ENCODE measurements at places on chromosomes 1 and 21. TPM values are rescaled to one million over a fixed set of nuclear protein-coding genes. Genes with fewer than 3 reads are reported as not detected.
A peak's percentile ranks its signal among the peaks of the same experiment; 100 is the strongest.

GRCh38 chr1:203692565-203693470 lies 66.2 kb downstream of the ATP2B4 start:
- H3K27me3 ChIP-seq, result no peaks in the 10 kb centered on the region
- H3K4me3 ChIP-seq, result no peak overlapping the region
- no peak for DNase-seq
- no peaks in the 10 kb centered on the region for H3K36me3 ChIP-seq
- H3K27ac ChIP-seq, result 0 out of 2 replicates have a peak overlapping the region, but pooled peaks have one; percentile 42
- H3K4me1 ChIP-seq, result peaks cover 22% of the 10 kb centered on the region

DNA sequence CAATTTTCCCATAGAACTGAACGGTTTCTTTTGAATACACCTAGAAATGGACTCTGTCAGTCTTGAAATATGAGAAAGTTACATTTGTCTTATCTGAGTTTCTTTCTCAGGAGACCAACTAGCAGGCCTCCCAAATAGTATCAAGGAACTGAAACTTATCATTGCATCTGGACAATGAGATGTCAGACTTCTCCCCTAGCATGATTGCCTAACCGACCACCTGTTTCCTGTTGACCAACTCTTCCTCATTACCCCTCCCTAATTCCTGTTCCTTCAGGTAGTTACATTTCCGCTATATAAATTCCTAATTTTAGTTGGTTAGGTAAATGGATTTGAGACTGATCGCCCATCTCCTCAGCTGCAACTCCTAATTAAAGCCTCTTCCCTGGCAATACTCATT lies 1587.3 kb downstream of the NCAM2 start:
- H3K36me3 ChIP-seq, result no peaks in the 10 kb centered on the region
- no peak overlapping the region for H3K4me3 ChIP-seq
- no peak for DNase-seq

DNA sequence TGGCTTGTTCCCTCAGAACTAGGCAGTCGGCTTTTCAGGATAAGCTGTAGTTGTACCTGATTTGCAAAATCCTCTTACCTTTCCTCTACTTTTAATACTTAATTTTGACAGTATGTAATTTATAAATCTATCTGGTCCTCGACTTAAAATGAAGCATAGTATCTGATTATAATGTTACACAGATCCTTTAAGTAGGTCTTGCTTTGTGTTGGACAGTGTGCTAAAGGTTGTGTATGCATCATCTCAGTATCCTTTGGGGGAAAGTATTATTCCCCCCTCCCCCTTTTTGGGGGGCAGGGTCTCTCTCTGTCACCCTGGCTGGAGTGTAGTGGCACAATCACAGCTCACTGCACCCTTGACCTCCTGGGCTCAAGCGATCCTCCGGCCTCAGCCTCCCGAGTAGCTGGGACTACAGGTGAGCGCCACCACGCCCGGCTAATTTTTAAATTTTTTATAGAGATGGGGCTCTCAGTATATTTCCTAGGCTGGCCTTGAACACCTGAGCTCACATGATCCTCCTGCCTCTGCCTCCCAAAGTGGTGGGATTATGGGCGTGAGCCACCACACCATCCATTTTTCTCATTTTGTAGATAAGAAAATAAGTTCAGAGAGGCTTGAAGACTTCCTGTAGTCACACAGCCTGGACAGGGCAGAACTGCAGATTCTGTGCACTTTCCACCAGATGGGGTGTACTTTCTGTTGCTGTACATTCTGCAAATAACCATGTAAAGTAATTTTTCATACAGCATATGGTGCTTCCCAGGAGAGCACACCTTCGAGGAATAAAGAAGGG lies 791 bp upstream of the STX6 start:
- H3K4me3 ChIP-seq, result peak overlapping the region; percentile 96
- H3K27ac ChIP-seq, result no peak overlapping the region
- peaks cover 24% of the 10 kb centered on the region for H3K4me1 ChIP-seq
- peaks cover 9% of the 10 kb centered on the region for H3K27me3 ChIP-seq
- peaks cover 2% of the 10 kb centered on the region for H3K36me3 ChIP-seq

DNA sequence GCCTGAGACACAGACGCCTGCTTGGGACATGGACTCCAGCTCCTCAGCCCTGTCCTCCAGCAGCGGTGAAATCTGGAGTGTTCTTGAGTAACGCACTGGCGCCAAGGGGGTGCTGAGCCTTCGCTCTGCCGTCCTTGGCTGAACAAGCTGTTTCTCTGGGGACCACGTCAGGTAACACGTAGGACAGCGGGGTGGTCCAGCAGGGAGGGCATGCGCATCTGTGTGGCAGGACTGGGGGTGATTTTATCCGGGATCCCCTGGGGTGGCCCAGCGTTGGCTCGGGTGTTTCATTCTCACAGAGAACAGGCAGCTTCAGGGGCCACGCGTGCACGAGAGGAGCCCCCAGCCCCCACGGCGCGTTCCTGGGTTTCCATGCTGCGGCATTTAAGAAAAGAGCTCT lies 61.2 kb downstream of the AGPAT3 start:
- H3K27me3 ChIP-seq, result no peaks in the 10 kb centered on the region
- no peak overlapping the region for H3K4me3 ChIP-seq
- peaks cover 17% of the 10 kb centered on the region for H3K4me1 ChIP-seq
- peak overlapping the region; percentile 45 for H3K27ac ChIP-seq
- no peaks in the 10 kb centered on the region for H3K36me3 ChIP-seq

- H3K4me3 ChIP-seq, result no peak overlapping the region
- H3K27ac ChIP-seq, result no peak overlapping the region
- no peaks in the 10 kb centered on the region for H3K4me1 ChIP-seq
- H3K36me3 ChIP-seq, result no peaks in the 10 kb centered on the region
- no peak for DNase-seq
These were observed 13.4 kb downstream of the CFAP74 start for GRCh38 chr1:1990222-1990621.

GRCh38 chr1:68128820-68129219 lies 78.4 kb upstream of the DIRAS3 start:
- H3K4me1 ChIP-seq, result peaks cover 17% of the 10 kb centered on the region
- no peaks in the 10 kb centered on the region for H3K27me3 ChIP-seq
- no peaks in the 10 kb centered on the region for H3K36me3 ChIP-seq
- H3K27ac ChIP-seq, result no peak overlapping the region
- H3K4me3 ChIP-seq, result no peak overlapping the region

GRCh38 chr1:176199707-176200106 lies 7.4 kb downstream of the COP1 start:
- H3K4me1 ChIP-seq, result peaks cover 19% of the 10 kb centered on the region
- no peak for DNase-seq
- no peak overlapping the region for H3K4me3 ChIP-seq
- no peaks in the 10 kb centered on the region for H3K36me3 ChIP-seq
- H3K27ac ChIP-seq, result no peak overlapping the region

DNA sequence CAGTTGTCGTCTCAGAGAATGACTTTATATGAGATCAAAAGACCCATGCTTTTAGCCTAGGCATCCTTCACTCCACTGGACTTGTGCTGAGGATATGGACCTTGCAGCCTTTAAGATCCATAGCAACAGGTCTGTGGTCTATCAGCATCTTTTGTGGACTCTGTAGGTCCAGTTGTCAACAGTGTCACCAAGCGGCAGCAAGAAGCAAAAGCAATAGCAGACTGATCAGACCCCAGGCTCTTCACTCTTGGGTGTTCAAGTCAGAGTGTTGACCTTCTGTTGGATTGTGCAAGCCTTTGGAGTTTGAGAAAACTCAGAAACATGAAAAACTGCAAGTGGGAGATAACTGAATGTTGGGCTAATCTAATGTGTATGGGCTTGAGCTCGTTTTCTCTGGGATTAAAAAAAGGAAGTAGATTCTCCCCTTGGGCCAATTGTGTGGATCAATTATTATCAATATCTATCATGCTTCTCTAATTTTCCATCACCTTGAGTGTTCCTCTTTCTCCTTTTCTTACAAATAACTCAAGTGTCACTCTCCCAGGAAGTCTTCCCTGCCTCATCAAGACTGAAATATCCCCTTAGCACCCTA lies 144.2 kb downstream of the LYPLAL1 start:
- peaks cover 3% of the 10 kb centered on the region for H3K4me1 ChIP-seq
- DNase-seq, result peak; percentile 22
- no peaks in the 10 kb centered on the region for H3K36me3 ChIP-seq
- no peaks in the 10 kb centered on the region for H3K27me3 ChIP-seq
- no peak overlapping the region for H3K27ac ChIP-seq
- no peak overlapping the region for H3K4me3 ChIP-seq

GRCh38 chr1:68174738-68175113 lies 57.6 kb downstream of the WLS start:
- H3K27me3 ChIP-seq, result no peaks in the 10 kb centered on the region
- H3K36me3 ChIP-seq, result no peaks in the 10 kb centered on the region
- peaks cover 11% of the 10 kb centered on the region for H3K4me1 ChIP-seq
- H3K27ac ChIP-seq, result no peak overlapping the region
- DNase-seq, result no peak
- no peak overlapping the region for H3K4me3 ChIP-seq

- no peak overlapping the region for H3K27ac ChIP-seq
- H3K36me3 ChIP-seq, result peaks cover 8% of the 10 kb centered on the region
- DNase-seq, result no peak
- peaks cover 24% of the 10 kb centered on the region for H3K4me1 ChIP-seq
- H3K27me3 ChIP-seq, result no peaks in the 10 kb centered on the region
These were observed 61.3 kb upstream of the CACYBP start for GRCh38 chr1:174938281-174939007.

- H3K4me1 ChIP-seq, result peaks cover 27% of the 10 kb centered on the region
- peaks cover 35% of the 10 kb centered on the region for H3K27me3 ChIP-seq
- no peaks in the 10 kb centered on the region for H3K36me3 ChIP-seq
- H3K27ac ChIP-seq, result peak overlapping the region; percentile 67
- H3K4me3 ChIP-seq, result peak overlapping the region; percentile 84
- DNase-seq, result peak; percentile 79
These were observed 569 bp upstream of the DAB1 start for GRCh38 chr1:57424231-57425027.

- no peak overlapping the region for H3K27ac ChIP-seq
- no peak for DNase-seq
- no peaks in the 10 kb centered on the region for H3K27me3 ChIP-seq
- H3K4me1 ChIP-seq, result peaks cover 12% of the 10 kb centered on the region
These were observed 56.1 kb downstream of the COL6A1 start for GRCh38 chr21:46037331-46038325.

KCNH1 gene
- 0.17 TPM for total RNA-seq

NBPF14 gene
- 13.2 TPM for total RNA-seq

SH2D2A gene
- 6.9 TPM for total RNA-seq

KRTAP21-2 gene
- total RNA-seq, result not detected

All from WTC11 (cell line).